ENCODE measurements at places on chromosomes 5 and 9. TPM values are rescaled to one million over a fixed set of nuclear protein-coding genes. Genes with fewer than 3 reads are reported as not detected.

Gene FGF10
- 37.3 TPM for total RNA-seq

Gene OGN
- total RNA-seq: 145 TPM

Gene EPB41L4B
- total RNA-seq: 13.9 TPM

Gene INSL4
- total RNA-seq: not detected

All from lung (tissue), 17 donors.